8988T (cell line): ENCODE measurements at places on chromosomes 1 and 21.

GRCh38 chr1:241579434-241579833, 47.3 kb downstream of the KMO start:
- no peak for DNase-seq

DNA sequence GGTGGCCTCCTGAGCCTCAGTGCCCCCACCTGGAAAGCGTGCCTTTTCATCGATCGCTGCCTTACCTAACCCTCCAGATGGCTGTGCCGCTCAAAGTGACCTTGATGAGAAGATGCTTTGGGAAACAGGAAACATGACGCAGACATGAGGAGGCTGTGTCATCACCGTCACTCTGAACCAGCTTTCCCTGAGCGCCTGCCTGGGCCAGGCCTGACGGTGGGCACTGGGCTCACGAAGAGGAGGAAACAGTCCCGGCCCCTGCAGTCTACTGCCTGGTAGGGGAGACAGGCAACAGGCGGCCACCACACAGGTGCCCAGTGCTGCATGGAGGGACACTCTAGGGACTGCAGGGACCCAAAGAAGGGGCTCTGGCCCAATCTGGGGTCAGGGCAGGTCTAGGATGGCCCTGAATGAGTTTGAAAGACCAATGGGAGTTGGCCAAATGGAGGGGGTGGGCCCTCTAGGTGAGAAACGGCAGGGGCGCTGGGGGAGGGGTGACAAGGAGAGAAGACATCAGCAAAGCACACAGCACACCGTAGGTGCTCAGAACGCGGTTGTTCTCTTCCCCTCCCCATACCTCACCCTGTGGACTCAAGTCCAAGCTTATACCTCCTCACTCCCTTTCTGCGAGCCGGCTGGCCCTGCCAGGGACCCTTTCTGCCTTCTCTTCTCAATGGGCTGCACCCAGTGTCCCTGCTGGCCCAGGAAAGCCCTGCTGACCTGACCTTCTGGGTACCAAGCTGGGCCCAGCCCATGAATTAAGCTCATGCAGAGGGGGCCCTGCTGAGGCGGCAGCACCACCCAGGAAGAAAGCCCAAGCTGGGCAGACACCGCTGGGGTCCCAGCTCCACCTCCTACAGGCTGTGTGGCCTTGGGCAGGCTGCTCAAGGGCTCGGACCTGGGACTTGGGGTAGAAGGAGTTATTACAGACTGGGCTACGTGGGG, 44.9 kb downstream of the GLIS1 start:
- DNase-seq = no peak

- DNase-seq = no peak
Observed at GRCh38 chr1:35561972-35562680, 4.5 kb downstream of the NCDN start.

GRCh38 chr1:241972703-241973369, 15.3 kb downstream of the BECN2 start:
- no peak for DNase-seq

DNA sequence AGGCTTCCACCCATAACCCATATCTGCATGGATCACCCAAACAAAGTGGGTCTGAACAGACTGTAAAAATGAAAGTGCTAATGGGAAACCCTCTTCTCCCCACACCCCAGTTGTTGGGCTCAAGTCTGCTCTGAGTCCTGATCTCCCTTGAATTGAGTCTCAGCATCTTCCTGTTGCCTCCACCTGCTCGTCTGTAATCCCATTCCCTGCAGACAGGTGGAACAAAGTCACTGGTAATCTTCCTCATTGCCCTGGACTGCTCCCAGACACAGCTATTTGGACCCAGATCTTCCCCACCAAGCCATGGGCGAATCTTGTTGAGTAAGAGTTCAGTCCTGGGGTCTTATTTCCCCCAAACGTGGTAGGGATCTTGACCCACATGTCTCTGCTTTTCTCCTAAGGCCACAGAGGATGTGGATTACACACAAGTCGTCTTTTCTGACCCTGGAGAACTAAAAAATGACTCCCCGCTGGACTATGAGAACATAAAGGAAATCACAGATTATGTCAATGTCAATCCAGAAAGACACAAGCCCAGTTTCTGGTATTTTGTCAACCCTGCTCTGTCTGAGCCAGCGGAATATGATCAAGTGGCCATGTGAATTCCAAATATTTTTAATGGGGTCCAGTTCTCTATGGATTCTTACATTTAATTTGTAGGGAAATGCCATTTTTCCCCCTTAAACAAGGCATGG, 15.7 kb downstream of the AVPR1B start:
- DNase-seq = no peak

GRCh38 chr21:36211660-36212512, 55.3 kb downstream of the DOP1B start:
- DNase-seq = no peak

DNA sequence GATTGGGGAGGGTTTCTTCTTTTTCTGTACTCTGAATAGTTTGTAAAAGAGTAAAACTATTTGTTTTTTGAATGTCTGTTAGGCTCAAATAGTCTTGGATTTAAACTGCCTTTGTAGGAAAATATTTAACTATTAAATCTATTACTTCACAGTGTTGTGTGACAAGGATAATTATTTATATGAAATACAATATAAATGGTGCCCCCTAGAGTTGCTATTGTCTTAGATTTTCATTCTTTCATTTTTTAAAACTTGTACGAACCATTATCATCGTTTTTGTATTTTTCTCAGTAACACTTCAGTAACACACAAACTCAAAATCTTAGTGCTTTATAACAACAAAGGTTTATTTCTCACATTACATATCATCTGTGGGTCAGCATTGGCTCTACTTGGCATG, 37.4 kb downstream of the C1orf185 start:
- no peak for DNase-seq

DNA sequence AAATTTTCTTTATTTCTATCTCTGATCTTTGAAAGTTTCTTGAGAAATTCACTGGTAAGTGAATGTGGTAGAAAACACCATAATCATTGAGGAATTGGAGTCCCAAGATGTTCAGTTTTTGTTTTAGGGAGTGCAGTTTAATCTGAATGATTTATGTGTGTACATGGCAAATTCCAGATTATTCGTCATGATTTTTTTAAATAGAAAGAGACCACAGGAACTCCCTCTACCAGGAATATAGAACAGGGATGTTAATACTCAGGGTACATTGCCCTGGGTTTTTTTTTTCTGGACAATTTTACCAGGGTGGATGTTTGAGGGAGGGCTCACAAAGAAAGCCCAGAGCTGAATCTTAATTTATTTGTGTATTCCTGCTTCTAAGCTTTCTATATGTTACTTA, 109.0 kb downstream of the VPS13D start:
- no peak for DNase-seq

DNA sequence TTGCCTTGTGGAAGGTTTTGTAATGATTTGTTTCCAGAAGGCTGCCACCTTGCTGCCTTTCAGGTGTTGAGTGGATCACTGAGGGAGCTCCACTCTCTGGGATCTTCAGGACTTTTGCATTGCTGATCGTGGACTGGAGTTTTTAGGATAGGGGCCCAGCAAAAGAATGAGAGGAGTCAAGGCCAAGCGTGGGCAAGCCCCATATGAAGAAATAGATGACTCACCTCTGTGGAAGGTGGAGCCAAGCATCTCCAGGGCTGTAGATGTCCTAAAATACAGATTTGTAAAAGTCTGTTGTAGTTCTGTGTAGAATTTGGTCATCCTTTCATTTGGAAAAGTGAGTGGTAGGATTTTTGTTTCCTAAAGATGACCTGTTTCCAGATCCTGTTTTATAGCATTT, 67.0 kb downstream of the ST3GAL3 start:
- no peak for DNase-seq

DNA sequence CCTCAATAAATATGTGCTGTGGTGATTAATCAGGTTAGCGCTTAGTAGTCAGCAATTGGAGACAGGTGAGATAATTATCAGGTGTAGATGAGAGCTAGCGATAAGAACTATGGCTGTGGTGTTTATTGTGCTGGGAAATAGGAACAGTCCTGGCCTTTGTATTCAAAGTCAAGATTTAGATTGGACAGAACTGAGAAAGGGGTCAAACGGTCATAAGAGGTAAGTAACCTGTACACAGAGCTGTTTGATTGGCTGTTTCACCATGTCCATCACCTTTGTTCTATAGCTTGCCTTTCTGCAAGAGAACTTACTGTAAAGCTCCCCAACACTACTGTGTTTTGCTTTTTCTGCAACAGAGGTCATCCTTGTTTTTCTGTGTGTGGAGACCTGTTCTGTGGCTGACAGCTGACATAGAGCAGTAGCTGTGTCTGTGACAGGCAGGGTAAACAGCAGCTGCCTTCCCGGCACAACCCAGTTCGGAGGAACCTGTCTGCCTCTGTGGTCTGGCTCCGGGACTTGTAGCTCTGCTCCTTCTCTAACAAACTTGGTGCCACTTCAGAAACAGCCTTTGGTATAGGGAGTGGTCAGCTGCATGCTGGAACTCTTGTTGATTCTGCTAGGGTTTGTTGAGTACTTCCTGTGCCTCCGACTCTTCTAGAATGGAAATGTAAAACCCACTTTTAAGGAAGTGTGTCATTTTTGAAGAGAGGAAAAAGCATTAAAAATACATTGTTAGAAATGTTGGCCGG, 21.1 kb upstream of the CDC42 start:
- no peak for DNase-seq
